ENCODE measurements at places on chromosomes 3 and 15.

DNA sequence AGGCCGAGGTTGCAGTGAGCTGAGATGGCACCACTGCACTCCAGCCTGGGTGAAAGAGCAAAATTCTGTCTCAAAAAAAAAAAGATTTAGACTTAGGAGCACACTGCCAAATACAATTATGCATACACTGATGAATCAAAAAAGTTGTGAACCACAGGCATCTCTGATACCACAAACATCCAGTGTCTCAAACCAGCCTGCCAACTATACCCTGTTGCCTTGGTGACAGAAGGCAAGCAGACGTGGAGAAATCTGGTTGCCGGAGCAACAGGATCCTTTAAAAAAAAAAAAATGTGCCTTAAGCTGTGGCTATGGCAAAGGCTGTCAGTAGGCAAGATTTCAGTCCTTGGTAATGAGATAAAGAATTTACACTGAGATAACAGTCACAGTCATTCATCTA is 202.3 kb downstream of the NEK10 start:
- DNase-seq, result no peak

DNA sequence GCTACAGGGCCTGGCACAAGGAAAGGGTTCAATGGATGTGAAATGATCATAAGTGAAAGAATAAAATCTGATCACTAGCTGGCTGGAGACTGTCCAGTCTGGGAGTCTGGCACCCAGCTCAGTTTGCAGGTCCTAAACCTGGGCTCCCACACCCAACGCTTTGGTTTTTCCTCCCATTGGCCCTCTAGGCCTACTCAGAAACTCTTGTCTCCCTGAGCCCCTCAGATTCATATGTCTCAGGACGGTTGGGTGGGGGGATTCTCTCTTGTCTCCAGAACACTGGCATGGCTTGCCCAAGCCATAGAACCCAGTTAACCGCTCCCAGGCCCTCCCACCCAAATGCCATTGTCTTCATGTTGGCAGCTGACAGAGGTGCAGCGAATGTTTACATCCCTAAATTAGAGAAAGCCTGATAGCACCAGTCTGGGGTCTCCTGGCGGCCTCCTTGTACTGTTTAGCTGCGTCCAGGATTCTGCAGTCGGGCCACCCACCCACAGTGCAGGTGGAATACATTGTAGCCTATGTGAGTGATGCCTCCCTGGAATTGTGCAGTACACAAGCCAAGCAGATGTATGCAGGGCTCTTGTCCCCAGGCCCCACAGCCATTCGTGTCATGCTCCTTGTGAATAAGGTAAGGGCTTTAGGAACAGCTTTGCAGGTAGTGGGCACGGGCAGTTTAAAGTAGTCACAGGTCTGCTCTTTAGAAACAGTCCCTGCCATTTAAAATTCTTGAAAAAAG is 266.3 kb downstream of the XXYLT1 start:
- DNase-seq, result no peak

DNA sequence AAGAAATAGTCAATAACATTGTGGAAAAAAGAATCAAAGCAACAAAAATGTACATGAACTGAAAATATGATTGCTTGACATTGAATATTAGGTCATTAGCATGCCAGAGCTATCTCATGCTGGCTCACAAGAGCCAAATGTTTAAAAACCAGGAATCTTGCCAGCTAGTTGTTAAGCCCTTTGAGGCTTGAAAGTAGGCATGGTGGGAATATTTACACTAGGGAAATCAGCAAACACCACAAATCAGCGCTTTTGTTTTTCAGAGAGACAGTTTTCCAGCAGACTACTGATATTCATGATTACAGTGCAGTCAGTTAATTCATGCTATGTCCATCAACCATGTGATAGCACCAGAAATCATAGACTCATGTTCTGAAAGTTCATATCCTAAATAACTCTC is 144.8 kb downstream of the ARPP21 start:
- DNase-seq, result no peak

- DNase-seq, result no peak
Observed at GRCh38 chr3:114506591-114507300, 212.9 kb downstream of the TIGIT start.

- no peak for DNase-seq
Observed at GRCh38 chr3:38723569-38724391, 74.3 kb upstream of the SCN5A start.

- DNase-seq, result no peak
Observed at GRCh38 chr3:9195390-9195789, 54.1 kb downstream of the SRGAP3 start.

DNA sequence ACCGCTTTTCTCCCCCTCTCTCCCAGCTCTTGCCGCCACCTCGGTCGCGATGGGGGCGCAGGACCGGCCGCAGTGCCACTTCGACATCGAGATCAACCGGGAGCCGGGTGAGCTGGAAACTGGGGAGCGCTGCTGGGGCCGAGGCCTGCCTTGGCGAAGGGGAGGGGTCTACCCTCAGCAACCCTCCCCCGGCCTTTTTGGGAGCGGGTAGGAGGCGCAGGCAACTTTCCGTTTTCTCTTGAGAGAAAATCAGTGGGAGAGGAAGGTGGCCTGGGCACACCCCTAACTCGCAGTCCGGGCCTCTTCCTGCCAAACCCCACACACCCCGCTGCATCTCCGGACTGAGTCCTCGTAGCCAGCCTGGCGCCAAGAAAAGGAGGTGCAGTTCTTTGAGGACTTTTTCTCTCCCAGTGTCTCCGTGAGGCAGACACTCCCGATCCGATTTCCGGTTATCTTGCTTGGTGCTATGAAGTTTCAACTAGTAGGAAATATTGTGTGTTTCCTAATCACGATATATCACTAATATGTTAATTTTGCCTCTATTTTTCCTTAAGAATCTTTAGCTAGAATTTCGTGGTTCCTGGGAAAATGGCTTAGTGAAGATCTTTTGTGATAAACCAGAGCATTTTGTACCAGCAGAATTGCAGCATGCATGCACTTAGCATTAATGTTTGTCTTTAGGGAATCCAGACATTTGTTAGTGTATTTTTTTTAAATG is 631 bp downstream of the NKTR start:
- DNase-seq, result peak; percentile 54

DNA sequence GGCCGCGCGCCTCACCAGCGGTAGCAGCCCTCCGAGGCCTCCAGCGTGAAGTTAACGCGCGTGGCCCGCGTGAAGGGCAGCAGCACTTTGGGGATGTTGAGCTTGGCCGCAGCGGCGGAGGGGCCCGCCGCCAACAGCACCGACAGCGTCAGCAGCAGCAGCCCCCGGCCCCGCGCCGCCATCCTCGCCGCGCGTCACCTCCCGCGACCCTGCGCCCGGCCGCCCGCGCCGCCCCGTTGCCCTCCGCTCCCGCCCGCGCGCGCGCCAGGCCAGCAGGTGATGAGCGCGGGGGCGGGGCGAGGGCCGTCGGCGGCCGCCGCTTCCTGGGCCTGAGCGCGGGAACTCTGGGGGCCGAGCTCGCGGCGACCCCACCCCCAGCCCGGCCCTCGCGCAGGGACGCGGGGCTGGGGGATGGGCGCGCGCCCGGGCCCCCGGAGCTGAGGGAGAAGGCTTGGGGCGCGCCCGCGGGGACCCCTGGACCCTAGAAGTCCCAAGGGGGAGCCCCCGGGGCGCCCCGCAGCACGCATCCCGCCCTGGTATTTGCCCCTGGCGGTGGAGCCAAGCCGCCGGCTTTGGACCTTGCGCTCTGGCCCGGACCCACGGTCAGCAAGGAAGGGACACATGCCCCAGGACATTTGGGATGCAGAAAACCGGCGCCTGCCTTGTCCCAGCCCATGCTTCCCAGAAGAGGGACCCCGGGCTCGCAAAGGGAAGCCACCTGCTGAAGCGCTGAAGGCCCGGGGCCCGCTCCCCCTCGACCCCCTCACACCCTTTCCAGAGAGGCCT is at the start of gene NUP210:
Gene NUP210 (minus strand): TSS at position 278 of the 786 bp plus-strand sequence. CDS start 96 bp downstream, at position 182.
- no peak for DNase-seq

GRCh38 chr15:31480356-31481025 is 153.9 kb downstream of the KLF13 start:
- DNase-seq, result no peak

DNA sequence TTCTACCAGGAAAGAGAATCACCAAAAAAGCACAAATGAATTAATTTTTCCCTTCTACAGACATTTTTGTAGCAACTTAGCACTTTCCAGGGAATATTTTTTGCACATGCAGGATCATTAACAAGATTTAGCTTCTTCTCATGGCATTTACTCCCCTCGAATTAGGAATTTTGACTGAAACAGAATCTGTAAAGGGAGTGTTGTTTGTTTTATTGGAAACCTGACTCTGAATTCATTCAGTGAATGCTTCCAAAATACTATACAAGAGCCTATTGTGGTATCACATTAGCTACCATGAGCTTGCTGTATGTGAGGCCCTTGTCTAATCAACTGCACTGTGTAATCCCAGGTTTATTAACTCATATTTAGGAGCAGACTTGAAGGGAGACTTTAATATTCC is 130.4 kb upstream of the ATP10A start:
- DNase-seq, result no peak

GRCh38 chr15:41417418-41418195 is 712 bp downstream of the RTF1 start:
- no peak for DNase-seq

DNA sequence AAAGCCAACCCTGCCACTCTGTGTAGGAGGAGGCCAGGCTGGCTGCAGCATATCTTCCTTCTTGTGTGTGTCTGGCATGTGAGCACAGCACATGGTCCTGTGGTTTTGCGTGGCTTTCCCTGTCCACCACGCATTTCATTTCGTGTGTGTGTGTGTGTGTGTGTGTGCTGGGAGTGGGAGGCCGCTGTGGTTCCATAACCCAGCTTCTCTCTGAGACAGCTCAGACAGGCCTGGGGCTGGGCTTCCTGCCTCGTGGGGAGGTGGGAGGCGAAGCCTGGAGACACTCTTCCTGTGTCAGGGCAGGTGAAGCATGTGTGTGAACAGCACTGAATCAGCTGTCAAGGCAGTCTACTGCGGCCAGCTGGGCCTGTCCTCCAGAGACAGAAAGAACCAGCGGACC is 16.0 kb upstream of the MRPS22 start:
- no peak for DNase-seq

DNA sequence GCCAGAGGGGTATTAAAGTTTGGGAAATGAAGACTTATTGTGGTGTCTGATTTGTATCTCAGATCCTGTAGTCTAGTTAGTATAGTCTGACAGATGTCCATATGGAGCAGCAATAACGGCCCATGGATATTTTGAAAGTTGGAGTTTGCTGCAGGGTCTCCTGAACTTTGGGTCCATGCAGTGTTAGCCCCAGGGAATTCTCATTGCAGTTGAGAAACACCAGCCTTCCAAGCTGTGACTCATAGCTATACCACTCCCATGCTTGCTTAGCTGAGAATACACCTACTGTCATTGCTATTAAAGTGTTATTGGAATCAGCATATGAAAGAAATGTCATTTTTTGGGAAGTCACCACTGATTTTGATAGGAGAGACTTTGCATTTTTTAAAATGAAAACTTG is 29.2 kb downstream of the TMOD2 start:
- DNase-seq, result no peak

GRCh38 chr3:18190646-18191045 is 234.5 kb downstream of the SATB1 start:
- no peak for DNase-seq

GRCh38 chr3:170222647-170223541 is 670 bp downstream of the PRKCI start:
- DNase-seq, result peak; percentile 22

DNA sequence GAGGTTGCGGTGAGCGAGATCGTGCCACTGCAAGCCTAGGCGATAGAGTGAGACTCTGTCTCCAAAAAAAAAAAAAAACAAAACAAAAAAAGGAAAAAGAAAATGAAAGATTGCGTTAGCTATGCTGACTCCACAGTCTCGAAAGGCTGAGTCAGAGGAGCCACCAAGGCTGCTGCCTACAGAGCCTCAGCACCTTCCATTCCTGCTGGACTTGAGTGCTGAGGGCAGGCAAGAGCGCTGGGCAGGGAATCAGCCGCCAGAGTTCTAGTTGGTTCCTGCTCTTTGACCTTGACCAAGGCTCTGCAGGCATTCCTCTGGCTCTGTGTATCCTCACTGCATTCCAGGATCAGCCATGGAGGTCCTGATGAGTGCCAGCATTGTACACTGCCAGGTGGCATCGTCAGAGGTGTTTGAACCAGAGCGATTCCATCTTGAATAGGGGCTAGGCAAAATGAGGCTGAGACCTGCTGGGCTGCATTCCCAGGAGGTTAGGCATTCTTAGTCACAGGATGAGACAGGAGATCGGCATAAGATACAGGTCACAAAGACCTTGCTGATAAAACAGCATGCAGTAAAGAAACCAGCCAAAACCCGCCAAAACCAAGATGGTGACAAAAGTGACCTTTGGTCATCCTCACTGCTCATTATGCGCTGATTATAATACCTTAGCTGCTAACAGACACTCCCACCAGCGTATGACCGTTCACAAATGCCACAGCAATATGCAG is 5.9 kb downstream of the MESP2 start:
- no peak for DNase-seq

DNA sequence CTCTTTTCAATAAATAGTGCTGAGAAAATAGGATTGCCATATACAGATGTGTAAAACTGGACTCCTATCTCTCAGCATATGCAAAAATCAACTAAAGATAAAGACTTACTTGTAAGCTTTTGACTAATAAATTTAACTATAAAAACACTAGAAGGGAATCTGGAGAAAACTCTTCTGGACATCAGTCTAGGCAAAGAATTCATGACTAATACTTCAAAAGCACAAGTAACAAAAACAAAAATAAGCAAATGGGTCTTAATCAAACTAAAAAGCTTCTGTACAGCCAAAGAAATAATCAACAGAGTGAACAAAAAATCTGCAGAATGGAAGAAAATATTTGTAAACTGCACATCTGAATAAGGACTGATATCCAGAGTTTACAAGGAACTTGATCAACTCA is 1122.2 kb downstream of the TBL1XR1 start:
- no peak for DNase-seq

GRCh38 chr3:58353722-58354553 is 21.2 kb downstream of the PXK start:
- no peak for DNase-seq

GRCh38 chr3:153130312-153130977 is 31.6 kb upstream of the RAP2B start:
- DNase-seq, result no peak

- no peak for DNase-seq
Observed at GRCh38 chr15:66765478-66766281, 63.6 kb downstream of the SMAD6 start.

DNA sequence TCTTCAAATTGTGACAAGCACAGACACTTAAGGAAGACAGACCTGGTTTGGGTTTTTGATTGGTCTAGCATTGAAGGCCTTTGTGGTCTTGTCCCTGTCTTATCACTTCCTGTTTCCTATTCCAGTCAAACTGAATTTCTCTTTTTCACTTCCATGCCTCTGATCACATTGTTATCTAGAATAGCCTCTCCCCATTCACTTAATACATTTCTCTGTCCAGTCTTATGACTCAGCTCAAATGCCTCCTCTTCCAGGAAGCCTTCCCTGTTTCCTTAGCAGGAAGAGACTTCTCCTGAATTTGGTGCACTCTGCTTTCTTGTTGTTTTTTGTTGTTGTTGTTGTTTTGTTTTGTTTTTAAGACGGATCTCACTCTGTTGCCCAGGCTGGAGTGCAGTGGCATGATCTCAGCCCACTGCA is 45.5 kb downstream of the LIMD1 start:
- DNase-seq, result no peak

DNA sequence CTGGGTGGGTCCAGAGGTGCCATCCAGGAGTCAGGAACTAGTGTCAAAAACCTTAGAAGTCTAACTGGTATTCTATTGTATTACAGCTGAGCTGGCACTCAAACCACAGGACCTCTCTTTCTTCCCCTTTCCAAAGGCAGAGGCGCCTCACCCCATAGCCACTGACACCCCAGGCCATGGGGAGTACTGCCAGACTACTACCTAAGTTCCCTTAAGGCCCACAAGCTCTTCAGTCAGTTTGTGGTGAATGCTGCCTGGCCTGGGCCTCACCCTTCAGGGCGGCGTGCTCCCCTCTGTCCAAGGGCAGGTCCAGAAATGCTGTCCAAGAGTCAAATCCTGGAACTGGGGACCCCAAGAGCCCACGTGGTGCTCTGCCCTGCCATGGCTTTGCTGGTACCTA is 43.0 kb upstream of the FGF7 start:
- no peak for DNase-seq
